Motor neuron (in vitro differentiated cells): ENCODE measurements at places on chromosomes 7 and 10. TPM values are rescaled to one million over a fixed set of nuclear protein-coding genes. Genes with fewer than 3 reads are reported as not detected.

Gene WDR91
- total RNA-seq: 16.2 and 16.7 TPM in 2 replicates

- ATAC-seq: no peak
These were observed 199.9 kb downstream of the GATA3 start for GRCh38 chr10:8254350-8254749.

DNA sequence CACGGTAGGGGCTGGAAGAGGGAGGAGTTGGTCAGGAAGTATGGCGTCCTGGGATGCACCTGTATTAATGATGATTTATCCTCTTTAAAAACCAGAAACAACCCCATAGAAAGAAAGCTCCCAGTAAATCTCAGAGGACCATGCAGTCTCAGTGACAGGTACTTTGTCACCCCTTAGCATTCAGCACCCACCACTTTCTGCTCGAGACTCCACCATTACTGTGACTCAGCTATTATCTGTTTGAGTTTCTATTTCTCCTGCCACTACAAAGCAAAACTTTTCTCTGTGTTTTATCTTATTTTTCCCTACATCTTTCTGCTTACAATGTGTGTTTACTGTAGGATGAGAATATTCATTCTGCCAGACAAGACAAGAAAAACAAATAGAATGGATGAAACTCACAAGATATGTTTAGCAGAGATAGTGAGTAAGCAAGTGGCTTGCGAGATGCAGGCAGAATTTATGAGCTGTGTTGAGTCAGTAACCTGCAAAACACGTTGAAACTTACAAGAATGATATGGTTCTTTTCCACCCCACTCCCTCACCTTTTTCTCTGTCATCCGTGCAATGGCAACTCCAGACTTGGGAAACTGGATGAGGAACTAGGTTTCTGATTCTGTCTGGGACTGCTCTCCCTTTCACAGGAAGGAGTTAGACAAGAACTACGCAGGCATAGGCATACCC, 127.1 kb downstream of the AOAH start:
- peak; percentile 49 for ATAC-seq

GRCh38 chr7:107815254-107815882, 12.3 kb upstream of the SLC26A3 start:
- ATAC-seq: no peak

DNA sequence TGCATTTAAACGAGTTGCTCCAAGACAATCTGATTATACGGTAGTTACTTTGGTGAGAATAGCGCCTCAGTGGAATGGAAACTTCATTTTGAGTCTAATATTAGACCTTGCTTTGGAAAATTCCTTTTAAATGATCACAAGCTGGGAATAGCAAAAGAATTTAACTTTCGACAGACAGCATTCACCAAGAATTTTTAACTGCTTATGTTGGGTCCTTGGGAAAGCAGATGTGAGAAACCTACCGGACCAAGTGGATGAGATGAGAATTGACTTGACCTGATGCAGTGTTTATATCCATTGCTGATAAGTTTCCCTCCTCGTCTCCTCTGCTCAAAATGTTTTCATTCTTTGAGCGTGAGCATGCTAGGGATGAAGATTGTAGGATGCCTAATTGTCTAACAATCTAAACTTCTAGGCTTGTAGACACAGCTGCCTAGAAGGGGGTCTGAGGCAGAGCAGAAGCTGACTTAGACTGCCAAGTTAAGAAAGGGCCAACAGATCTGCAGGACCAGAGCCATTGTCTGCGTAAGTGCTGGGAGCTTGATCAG, 126.9 kb downstream of the CNNM2 start:
- no peak for ATAC-seq

GRCh38 chr10:78520737-78521430, 487.2 kb downstream of the RPS24 start:
- ATAC-seq: peak; percentile 83

- no peak for ATAC-seq
These were observed 60.8 kb downstream of the ZNF438 start for GRCh38 chr10:30970760-30971460.

GRCh38 chr7:45162311-45162845, 4.8 kb downstream of the RAMP3 start:
- no peak for ATAC-seq

Gene LIPK
- total RNA-seq: not detected in 2 replicates

Gene PLPP4
- 0.38 and 1.1 TPM in 2 replicates for total RNA-seq

DNA sequence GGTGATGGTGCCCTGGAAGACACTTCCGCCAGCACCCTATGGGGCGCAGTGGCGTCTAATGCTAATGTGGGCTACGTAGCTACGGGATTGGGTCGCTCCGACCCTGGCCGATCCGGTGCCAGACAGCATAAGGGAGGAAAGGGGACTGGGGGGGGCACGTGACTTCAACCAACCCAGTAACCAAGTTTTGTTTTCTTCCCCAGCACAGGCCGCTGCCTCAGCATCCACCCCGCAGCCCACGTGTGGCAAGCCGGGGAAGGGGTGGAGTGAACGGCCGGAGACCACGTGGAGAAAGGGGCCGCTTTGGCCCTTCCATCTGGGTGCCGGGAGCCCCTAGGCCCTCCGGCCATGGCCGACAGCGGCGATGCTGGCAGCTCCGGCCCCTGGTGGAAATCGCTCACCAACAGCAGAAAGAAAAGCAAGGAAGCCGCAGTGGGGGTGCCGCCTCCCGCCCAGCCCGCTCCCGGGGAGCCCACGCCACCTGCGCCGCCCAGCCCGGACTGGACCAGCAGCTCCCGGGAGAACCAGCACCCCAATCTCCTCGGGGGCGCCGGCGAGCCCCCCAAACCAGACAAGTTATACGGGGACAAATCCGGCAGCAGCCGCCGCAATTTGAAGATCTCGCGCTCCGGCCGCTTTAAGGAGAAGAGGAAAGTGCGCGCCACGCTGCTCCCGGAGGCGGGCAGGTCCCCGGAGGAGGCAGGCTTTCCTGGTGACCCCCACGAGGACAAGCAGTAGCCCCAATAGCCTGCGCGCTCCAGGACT, 2.5 kb downstream of the PRR15 start:
- ATAC-seq: no peak

DNA sequence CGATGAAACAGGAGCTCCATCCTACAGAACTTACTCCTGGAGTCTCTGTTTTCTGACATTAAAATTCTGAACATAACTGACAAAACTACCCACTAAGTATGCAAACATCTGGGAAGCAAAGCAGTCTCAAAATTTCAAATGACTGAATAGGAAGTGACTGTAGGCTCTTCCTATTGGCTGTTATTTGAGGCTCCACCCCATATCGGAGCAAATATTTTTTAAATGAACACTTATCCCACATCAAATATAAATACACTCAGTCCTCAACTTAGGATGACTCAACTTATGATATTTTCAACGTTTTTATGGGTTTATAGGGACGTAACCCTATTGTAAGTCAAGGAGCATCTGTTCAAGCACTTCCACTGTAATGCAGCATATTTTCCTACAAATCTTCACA, 8.8 kb downstream of the HSPA12A start:
- ATAC-seq: no peak

DNA sequence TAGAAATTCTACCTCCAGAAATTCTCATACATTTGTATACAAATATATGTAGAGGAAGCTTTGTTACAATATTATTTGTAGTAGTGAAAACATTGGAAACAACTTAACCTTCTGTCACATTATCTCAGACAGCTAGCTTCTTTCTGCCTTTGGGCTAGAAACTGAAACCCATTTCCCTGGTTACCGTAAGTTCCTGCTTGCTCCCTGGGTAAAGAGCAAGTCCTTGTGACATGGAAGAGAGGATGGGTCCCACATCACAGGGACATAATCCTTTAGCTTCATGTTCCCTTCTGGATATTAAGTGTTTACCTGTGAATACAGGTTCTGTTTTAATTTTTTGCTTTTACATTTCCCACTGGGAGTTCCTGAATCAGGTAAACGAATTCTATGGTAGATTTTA, 41.8 kb downstream of the KLHDC10 start:
- no peak for ATAC-seq

- ATAC-seq: no peak
These were observed 21.4 kb downstream of the C10orf120 start for GRCh38 chr10:122678266-122678665.

Gene EXOC6
- 4.4 and 6.0 TPM in 2 replicates for total RNA-seq

DNA sequence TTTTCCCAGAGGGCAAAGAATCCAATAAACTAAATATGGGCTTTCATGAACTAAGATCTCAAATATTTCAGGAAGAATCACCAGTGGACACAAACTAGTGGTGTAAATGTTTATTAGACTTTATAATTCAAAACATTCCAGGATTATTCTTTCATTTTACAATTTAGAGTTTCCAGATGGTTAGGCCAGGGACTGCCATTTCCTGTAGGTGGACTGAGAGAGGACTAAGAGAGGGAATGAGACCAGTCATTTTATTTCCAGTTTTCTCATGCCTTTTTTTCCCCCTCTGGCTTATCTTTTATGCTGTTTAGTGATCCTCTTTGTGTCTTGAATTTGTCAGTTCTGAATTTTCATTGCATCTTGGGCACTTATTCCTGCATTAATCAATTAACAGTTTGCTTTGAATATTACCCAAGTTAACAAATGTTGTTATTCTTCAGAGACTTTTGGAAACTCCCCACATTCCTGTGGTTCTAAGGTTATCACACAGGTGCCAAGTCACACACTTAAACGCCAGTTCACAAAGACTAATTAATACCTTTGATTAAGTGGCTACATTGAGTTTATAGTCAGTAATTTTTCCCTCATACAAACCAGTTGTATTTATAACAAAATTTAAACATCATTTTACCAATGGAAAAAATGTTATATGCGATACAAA, 12.3 kb downstream of the CISD1 start:
- peak; percentile 15 for ATAC-seq

Gene BRAT1
- 19.5 and 21.0 TPM in 2 replicates for total RNA-seq

Gene RBP3
- total RNA-seq: 0.24 and 0.28 TPM in 2 replicates

DNA sequence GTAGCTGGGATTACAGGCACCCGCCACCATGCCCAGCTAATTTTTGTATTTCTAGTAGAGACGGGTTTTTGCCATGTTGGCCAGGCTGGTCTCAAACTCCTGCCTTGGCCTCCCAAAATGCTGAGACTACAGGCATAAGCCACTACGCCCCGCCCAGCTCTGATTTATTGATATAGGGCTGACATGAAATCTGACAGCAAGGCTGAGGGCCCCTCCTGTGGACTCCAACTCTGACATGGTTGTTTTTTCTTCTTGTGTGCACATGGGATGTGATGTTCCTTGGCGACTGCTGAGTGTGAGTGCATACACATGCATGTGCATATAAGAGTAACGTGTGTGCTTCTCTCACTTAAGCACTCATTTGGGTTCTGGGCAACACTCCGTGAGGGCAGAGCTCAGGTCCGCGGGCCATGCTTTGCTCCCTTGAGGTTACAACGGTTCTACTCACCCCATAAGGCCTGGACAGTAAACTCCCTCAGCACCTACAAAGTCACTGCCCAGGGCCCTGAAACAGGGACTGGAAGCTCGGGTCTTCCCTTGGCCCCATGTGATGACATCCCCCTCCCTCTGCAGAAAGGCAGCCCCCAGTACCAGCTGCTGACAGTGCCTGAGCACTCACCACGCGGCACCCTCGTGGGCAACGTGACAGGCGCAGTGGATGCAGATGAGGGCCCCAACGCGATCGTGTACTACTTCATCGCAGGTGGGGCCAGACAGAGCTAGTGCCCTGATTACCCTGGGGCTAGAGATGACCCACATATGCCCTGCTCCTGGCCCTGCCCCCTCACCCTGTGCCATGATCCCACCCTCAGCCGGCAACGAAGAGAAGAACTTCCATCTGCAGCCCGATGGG, 33.6 kb upstream of the VSIR start:
- ATAC-seq: no peak

GRCh38 chr10:117214401-117214800, 17.1 kb downstream of the KCNK18 start:
- ATAC-seq: no peak

Gene MYL10
- not detected in 2 replicates for total RNA-seq

Gene BTBD16
- total RNA-seq: not detected in 2 replicates

Gene FZD8
- total RNA-seq: 11.9 and 13.0 TPM in 2 replicates

Gene PNLIPRP3
- 0.22 and 0.57 TPM in 2 replicates for total RNA-seq

GRCh38 chr7:84589012-84589411, 394.4 kb upstream of the SEMA3A start:
- no peak for ATAC-seq

GRCh38 chr7:106523482-106523881, 137.5 kb downstream of the CCDC71L start:
- no peak for ATAC-seq

DNA sequence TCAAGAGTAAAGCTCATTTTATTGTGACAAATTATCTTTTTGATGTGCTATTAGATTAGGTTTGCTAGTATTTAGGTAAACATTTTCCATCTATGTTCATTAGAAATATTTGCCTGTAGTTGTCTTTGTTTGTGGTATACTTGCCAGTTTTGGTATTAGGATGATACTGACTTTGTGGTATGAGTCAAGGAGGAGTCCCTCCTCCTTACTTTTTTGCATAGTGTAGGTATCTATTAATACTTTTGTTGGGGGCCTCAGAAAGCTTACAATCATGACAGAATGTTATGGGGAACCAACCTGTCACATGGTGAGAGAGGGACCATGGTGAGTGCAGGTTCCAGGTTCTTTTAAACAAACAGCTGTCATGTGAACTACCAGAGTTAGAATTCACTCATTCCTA, 102.1 kb downstream of the ZWINT start:
- no peak for ATAC-seq

Gene ACBD7
- 11.2 and 12.1 TPM in 2 replicates for total RNA-seq

- ATAC-seq: peak; percentile 68
These were observed 59.2 kb upstream of the OIT3 start for GRCh38 chr10:72834183-72834825.

Gene VAX1
- 0.52 and 0.90 TPM in 2 replicates for total RNA-seq

DNA sequence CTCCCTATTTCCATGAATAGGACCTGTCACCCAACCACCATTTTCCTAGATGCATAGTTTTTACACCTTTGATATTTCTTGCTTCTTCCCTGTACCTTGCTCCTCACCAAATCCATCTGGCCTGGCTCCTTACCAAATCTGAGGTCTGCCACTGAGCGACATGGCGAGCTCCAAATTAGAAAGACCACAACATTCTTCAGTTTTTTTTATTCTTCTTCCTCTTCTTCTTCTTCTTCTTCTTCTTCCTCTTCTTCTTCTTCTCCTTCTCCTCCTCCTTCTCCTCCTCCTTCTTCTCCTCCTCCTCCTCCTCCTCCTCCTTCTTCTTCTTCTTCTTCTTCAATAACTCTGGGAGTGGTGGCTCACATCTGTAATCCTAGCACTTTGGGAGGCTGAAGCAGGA, 7.1 kb downstream of the CPED1 start:
- ATAC-seq: no peak
